ENCODE measurements at places on chromosomes 5 and 9.

DNA sequence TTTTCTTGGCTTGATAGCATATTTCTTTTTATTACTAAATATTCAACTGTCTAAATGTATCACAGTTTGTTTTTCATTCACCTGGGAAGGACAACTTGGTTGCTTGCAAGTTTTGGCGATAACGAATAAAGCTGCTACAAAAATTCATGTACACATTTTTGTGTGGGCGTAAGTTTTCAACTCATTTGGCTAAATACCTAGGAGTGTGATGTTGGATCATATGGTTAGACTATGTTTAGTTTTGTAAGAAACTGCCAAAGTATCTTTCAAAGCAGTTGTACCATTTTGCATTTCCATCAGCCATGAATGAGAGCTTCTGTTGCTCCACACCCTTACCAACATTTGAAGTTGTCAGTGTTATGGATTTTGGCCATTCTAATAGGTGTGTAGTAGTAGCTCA is 428.0 kb downstream of the ACTL7B start:
- no peak for DNase-seq

DNA sequence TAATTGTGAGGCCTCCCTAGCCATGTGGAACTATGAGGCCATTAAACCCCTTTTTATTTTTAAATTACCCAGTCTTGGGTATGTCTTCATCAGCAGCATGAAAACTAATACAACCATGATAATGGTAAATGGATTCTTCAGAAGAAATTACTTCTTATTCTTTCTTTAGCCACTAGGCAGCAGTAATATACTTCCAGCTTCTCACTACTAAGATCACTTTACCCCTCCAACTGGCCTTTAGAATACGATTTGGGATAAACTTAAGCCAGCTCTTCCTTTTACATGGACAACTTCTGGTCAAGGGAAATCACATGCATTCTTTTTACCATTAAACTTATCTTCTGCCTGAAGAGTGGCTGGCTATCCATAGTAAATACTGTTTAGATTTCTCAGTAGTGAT is 355.4 kb downstream of the MAN2A1 start:
- peak; percentile 20 for DNase-seq

- no peak for DNase-seq
These were observed 226.0 kb upstream of the DMAC1 start for GRCh38 chr9:8025551-8025950.

- no peak for DNase-seq
These were observed 245.0 kb downstream of the FAM114A2 start for GRCh38 chr5:153793699-153794098.

DNA sequence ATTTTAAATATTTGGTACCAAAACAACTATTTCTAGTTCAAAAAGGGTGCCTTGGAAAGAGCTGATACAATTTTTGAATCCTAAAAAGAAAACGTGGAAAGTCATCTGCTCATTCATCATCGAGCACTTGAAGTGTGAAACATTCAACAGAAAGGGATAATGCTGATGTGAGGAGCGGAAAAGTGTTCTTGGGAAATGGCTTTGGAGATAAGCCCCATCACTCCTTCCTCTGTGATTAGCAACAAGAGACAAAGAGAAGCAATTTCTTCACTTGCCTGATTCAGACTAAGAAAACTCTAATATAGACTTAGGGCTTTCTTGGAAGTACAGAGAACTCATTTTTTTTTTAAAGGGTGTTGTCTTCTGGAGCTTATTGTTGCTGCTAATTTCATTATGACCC is 74.9 kb downstream of the C9orf152 start:
- DNase-seq = no peak

DNA sequence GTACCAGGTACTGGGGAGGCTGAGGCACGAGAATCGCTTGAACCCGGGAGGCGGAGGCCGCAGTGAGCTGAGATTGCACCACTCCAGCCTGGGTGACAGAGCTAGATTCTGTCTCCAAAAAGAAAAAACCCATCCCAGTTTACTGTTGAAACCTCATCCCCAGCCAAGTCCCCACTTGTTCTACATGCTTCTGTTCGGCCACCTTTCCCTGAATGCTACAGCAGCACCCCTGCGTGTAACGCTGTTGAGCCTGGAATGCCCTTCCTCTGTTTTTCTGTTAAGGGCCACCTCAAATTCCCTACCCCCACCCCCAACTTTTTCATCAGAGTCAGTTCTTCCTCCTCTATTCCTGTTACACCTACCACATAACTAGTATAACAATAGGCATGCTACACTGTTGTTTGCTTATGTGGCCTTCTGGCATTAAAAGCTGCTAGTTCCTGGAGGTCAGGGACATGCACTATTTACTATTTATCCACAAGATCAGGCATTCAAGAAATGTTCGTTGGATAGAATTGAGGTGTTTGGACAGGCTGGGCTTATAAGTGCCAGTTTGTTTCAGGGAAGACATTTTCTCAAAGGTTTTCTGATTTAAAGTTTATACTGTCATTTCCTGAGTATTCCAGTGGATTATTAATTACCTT is 47.1 kb upstream of the C5orf47 start:
- no peak for DNase-seq

GRCh38 chr9:22157828-22158227 is 148.7 kb upstream of the CDKN2B start:
- no peak for DNase-seq

DNA sequence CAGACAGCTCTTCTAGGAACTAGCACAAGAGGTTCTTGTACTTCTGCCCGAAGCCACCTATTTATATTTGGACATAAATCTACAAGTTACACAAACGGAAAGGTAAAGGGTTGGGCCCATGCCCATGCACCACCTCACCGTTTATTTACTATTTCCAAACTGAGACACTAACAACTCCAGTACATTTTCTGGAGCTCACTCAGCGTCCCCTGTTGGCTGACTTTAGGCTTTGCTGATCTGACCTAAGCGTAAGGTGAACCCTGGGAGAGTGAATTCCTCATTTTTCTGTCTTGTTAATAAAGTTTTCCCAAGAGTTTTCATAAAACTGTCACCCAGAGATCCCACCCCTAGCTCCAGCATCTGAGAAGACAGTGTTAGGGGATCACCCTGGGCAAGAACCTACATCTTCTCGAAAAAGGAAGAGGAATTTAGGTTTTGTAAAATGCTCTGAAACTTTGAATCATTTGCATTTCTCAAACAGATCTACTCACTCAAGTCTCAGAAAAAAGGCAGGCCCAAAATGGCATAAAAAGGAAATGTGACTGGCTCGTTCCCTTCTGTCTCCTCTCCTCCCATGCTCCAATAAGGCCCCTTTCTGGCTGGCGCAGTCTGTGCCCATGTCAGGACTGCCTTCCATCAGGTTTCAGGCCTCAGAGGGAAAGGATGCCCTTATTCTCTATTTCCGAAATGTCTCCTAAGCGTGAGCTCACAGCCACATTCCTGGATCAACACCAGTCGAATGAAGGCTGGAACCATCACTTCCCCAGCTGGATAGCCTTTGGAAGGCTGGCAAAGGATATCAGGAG is 201.3 kb downstream of the FANCC start:
- DNase-seq = peak; percentile 31

GRCh38 chr9:127170652-127171051 is 48.2 kb upstream of the ANGPTL2 start:
- no peak for DNase-seq

DNA sequence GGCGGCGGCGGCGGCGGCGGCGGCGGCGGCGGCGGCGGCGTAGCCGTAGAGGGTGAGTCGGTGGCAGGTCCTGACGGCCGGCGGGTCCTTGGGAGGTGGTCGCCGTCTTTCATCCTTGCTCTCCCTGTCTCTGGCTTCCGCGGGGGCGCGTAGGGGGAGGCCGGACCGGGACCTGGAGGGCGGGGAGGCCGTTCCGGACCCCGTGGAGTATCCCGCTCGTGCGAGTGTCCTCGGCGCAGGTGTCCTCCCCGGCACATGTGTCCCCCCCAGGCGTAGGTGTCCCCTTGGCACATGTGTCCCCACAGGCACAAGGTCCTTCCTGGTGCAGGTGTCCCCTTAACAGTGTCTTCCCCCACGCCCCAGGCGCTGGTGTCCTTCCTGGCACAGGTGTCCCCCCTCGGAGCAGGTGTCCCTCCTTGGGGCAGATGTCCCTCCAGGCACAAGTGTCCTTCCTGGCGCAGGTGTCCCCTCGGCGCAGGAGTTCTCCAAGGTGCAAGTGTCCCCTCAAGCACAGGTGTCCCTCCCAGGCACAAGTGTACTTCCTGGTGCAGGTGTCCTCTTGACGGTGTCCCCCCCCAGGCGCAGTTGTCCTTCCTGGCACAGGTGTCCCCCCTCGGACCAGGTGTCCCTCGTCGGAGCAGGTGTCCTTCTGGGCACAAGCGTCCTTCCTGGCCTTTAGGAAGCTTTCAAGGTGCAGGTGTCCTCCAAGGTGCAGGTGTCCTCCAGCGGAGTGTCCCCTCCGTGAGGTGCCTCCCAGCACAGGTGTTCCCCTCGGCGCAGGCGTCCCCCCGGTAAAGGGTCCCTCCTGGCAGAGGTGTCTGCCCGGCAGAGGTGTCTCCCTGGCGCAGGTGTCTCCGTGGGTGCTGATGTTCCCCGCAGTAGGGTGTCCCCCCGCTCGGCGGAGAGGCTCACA is 519 bp downstream of the EXOC3 start:
- DNase-seq = no peak

- no peak for DNase-seq
These were observed 38.9 kb downstream of the COL5A1 start for GRCh38 chr9:134680393-134681060.

- peak; percentile 74 for DNase-seq
These were observed 69.8 kb downstream of the SYK start for GRCh38 chr9:90871327-90871935.

GRCh38 chr5:56422076-56422762 is 189.1 kb upstream of the ANKRD55 start:
- peak; percentile 61 for DNase-seq

DNA sequence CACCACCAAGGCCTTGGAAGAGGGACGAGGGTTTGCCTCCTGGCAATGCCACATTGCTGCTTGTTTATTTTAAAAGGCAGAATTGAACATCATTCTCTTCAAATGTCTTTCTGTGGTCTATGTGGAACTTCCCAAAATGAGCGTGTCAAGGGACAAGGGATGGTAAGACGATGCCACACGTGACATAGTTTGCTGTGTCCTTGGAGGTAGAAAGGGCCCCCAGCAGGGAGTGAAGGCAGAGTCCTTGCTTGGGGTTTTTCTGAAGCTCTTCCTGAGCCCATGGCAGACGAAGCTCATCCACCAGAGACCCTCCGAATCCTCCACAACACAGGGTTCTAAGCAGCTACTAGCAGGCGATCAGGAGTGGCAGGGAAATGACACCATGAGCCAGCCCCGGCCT is 28.3 kb downstream of the PRRX2 start:
- DNase-seq = no peak

DNA sequence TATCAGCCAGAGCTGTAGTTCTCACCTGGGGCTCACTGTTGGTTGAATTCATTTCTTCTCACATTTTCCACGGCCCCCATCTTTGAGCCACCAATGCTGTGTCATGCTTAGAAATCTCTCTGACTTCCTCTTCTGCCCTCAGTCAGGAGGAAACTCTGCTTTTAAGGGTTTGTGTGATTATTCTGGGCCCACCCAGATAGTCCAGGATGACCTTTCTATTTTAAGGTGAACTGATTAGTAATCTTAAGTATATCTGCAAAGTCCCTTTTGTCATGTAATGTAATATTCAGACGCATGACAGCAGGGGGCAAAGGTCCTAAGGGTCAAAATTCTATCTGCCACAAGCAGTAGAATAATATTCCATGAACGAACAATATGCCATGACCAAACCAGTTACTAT is 88.4 kb downstream of the AK8 start:
- DNase-seq = no peak

GRCh38 chr9:32384364-32385151 is at the start of gene ACO1:
TSS of gene ACO1 (plus strand) at chr9:32384643. CDS start at chr9:32405507, 20,864 bp downstream.
- DNase-seq = peak; percentile 97

DNA sequence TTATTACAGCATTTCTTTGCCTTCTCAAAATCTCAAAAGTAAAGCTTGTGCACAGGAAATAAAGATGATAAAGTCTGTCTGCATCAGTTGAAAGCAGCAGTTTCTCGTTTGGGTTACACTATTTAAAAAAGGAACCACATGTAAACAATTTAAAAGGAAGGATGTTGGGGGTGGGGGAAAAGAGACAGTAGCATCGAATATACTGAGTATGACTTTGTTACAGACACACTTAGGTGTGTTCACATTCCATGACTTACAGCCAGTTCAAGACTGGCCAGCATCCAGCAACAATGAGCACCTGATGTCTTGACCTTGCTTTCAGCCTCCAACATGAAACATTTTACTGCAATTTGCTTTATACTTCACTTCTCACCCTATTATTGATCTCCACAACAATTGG is 8.7 kb downstream of the GAPT start:
- no peak for DNase-seq

DNA sequence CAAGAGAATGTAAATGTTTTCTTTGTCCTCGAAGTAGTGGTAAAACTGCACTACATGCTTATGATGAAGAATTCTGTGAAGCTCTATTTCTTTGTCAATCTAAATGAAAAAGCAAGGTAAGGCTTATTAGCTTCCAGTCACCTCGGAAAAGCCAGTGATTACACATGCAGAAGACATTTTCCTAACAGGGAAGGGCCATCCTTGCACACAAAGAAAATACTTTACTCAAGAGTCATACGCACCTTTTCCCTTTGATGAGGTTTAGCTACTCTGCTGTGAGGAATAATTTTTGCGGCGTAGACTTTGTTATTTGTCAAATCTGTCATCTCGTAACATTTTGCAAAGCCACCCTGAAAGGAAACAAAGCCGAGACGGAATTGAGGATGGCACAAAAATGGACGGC is 1.1 kb downstream of the PLK2 start:
- peak; percentile 82 for DNase-seq

DNA sequence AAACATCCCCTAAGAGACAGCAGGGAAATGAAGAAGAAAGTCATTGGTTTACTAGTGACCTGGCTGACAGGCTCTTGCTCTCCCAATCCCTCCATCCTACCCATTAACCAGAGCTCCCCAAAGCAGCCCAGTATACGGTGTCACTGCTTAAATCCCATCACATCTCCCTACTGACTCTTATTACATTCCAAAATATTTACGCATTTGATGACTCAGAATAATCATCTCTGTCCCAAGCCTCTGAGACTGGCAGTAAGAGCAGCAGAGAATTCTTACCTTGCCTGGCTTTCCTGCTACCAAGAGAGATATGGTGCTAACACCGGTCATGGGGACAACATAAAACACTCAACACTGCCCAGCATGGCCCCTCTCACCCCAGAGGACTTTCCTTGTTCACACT is 20.2 kb upstream of the WHRN start:
- DNase-seq = no peak

GRCh38 chr5:148660346-148660660 is 6.0 kb upstream of the HTR4 start:
- DNase-seq = no peak
